ENCODE measurements at places on chromosomes 3 and 15.

- no peak for DNase-seq
Measured at GRCh38 chr3:62368705-62369475, 4.5 kb downstream of the FEZF2 start.

DNA sequence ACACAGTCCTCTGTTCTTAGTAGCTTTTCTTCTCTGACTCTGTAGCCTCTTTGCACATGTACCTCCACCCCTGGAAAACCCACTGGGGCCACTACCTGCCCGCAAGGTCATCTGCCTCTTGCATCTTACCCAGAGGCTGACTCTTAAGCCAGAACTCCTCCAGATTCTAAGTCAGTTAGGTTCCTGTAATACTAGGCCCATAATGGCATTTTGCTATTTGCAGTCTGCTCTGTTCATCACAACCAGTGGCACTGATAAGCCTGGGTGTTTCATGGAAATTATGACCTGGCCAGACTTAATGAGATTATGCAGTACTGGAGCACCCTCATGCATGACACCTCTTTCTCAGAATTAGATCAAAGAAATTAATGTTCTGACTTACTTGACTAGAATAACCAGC, 31.7 kb upstream of the ATG7 start:
- DNase-seq = no peak

DNA sequence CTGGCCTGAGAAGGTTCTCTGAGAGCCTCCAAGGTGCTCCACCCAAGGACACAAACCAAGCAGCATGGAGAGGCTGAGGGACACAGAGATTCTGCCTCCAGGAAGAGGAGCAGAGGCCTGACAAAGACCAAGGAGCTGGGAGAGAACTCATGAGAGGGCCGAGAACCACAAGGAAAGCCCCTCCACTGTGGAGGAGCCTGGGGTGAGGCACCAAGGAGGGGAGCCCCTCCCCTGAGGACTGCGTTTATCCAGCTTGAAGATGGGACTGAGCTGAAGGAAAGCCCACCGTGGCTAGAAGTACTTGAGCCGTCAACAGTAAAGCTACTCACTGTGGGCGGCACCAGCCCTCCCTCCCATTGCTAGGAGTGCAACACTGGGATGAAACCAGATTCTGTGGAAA, 63.1 kb upstream of the MEF2A start:
- DNase-seq = no peak

DNA sequence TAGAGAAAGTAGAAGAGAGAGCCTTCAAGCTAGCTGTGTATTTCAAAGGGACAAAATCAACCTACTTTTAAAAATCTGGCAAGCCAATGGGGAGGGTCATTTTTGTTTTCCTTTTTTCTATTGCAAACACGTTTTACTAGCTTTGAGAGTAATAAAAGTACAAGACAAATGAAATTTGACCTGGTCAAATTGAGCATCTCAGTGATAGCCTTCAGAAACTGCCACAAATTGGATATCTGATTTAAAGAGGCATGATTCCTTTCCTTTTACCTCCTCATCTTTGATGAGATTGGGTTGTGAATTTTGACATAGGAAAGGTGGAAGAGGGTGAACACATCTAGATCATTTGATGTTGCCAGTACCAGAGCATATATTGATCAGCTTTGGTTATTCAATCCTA, 53.6 kb upstream of the RBMS3 start:
- no peak for DNase-seq
